Neuronal stem cell (in vitro differentiated cells): ENCODE measurements at places on chromosomes 6 and 20.

DNA sequence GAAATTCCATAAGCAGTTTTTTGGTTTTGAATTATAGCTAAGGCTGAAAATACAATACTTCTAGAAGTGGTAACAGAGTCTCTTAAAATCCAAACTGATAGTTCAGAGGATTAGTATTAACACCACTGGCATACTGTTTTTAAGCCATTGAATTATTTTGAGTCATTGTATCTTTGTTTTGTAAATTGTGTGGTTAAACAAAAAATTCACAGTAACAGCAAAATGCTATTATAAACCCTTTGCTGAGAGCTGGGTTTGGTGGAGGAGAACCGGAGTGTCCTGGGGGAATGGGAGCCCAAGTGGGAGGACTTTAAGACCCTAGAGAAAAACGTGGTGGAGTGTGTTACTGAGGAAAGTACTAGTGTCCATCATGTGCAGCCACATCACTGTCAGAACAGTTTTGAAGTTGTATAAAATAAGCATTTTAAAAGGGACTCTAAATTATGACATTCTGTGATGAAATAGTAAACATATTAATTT lies 125.1 kb downstream of the LRRC1 start:
- DNase-seq = no peak

GRCh38 chr20:62805155-62805710 lies 598 bp downstream of the OGFR start:
- DNase-seq = no peak

DNA sequence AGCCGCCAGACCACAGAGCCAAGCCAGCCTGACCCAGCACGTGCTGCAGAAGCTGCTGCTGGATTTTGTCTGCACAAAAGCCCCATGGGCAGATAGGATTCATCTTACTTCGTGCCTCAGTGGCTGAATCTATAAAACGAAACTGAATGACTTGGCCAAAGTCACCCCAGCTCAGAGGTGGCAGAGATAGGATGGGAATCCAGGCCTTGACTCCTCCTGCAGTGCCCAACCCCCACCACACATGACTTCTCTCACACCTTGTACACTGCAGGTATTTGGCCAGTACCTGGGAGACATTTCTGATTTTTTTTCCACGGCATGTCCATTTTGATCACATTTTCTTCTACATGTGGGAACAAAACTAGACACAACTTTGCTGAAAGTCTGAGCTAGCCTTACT lies 182.1 kb downstream of the ANKRD60 start:
- no peak for DNase-seq

DNA sequence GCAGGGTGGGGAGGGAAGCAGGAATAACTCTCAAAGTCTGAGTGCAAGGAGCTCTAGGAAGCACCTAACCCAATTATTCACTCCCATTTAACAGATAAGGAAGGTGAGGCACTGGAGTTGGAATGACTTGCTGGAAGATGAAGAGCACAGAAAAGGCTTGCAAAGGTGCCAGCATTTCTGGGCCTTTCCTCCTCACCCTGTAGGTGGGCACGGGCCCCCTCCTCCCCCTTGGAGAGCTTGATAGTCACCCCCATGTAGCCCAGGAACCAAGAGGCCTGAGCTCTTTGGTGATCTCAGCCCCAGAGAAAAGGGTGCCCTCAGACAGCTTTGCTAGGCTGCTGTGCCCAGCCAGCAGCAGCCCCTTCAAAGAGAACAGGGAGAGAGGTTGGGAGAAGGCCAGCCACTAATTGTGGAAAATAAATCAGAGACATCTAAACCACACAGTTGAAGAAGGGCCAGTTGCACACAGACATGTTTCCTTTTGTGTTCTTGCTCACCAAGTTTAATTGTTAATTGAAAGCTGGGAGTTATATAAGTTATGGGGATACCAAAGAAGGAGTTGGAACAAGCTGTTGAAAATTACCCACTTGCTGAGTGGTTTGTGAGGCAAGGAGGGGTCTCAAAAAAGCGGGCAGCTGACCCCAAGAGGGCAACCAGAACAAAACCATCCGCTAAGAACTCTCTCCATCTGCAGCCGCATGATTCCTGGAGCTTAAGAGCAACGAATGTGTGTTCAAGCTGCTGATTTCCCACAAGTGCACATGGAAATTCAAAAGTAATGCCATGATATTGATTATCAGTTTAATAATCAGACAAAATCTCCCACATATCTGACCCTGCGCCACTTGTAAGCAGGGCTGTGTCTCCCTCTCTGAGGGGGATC lies 77.0 kb downstream of the MRPL14 start:
- no peak for DNase-seq

- DNase-seq = no peak
Observed at GRCh38 chr6:2516059-2516458, 234.7 kb downstream of the MYLK4 start.

DNA sequence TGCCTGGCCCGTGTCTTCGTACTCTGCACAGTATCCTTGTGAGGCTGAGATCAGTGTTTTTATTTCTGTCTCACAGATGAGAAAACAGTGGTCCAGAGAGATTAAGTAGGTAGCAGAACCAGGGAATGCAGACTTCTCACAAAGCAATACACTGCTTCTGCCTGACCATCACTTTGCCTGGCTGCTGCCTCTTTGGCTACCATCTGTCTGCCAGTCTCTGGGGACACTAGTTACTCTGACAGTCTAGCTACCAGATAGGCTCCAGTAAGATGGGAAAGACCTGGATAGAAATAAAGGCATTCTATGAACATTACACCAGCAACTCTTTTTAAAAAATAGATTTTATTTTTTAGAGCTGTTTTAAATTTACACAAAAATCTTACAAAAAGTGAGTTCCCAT lies 96.9 kb downstream of the PHACTR3 start:
- no peak for DNase-seq

DNA sequence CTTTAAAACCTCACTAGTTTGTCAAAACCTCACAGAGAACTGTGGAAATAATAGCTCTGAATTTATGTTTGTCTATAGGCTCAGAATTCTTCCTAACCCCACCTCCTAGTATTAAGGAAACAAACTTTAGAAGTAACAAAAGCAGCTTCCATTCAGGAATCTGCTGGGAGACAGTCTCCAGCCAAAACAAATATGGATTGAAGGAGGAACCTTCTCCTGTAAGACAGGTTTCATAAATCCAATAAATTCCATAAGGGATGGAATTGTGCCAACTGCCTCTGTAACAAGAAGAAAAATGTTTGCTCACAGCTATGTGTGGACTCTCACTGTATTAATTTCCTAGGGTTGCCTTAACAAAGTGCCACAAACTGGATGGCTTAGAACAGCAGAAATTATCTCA lies 7.5 kb downstream of the SYCP2 start:
- DNase-seq = no peak

GRCh38 chr20:14986656-14987055 lies 649.2 kb upstream of the FLRT3 start:
- DNase-seq = no peak

- no peak for DNase-seq
Observed at GRCh38 chr6:30686009-30686907, at the start of gene PPP1R18. TSS of gene PPP1R18 (minus strand) at chr6:30686645. CDS start at chr6:30686018, 627 bp downstream.

GRCh38 chr6:146957181-146958093 lies 246.8 kb upstream of the STXBP5 start:
- no peak for DNase-seq

DNA sequence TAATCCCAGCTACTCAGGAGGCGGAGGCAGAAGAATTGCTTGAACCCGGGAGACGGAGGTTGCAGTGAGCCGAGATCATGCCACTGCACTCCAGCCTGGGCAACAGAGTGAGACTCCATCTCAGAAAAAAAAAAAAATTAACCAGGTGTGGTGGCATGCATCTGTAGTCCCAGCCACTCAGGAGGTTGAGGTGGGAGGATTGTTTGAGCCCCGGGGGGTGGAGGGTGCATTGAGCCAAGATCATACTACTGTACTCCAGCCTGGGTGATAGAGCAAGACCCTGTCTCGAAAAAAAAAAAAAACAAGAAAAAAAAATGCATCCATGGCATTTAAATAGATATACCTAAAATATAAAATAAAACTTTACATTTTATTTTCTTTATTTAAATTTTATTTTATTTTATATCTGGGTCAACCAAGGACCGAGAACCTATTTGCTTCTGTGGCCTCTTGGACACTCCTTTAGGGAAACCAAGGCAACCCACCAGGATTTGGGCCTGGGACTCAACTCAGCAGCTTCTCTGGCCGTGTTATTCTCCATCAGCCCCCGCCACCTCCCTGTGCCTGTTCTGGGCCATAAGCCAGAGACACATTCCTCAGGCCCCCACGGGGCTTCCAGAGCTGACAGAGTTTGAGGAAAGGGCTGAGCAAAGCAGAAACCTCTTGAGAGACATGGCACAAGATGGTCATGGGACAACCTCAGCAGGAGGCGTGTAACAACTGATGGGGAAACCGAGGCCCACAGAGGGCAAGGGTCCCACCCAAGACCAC lies 6.2 kb downstream of the SNTA1 start:
- no peak for DNase-seq

DNA sequence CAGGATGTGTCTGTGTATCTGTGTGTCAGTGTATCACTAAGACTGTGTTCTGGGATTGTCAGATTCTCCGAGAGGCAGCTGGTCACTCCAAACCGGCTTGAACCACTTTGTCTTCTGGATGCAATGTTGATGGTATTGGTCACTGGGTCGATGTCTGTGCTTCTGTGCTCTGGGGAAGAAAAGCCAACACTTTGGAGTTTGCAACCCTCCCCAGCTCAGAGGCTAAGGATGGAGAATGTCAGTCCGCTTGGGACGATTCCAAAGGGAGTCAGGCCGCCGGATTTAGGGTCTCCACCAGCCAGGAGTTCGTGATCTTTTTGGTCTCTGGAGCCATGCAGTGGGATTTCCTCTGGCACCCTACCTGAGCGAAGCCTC lies 5.2 kb downstream of the MAFB start:
- peak; percentile 9 for DNase-seq

DNA sequence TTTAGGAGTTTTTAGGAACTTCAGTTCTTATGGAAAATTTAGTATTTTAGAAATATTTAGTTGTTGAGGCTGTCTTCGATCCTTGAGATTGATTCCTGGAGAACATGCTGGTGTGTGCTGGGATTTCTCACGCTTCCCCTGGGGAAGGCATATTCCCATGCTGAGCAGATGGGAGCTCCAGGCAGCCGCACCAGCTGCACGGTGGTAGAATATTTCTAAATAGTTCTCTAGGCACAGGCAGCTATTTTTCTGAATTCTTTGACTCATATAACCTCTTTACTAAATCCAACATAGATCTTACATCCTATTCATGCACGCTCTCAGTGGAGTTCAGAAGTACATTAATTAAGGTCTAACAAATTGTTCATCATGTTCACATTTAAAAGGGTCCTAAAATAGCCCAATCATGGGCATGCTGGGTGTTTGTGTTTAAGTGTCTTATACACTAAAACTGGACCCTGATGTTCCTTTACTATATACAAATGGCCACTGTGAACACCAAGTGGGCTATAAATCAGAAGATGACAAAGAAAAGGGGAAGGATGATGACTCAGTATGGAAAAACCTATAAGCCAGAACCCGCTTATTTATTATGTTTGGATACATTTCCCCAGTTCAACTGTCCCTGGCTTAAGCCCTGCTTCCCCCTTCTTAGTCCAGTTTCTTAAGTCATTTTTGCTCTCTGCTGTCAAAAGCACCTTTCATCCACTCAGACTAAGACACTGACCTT lies 138.5 kb downstream of the UST start:
- DNase-seq = no peak

DNA sequence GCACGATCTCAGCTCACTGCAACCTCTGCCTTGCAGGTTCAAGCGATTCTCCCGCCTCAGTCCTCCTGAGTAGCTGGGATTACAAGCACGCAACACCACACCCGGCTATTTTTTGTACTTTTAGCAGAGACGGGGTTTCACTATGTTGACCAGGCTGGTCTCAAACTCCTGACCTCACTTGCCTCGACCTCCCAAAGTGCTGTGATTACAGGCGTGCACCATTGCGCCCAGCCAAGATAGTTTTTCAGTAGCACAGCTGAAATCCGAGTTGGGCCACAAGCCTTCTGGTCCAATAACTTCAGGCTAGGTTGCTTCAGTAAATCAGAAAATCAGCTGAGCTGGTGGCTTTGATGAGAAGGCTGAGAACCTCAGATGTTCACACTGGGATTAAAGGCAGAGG lies 65.7 kb downstream of the TRAM2 start:
- DNase-seq = no peak

DNA sequence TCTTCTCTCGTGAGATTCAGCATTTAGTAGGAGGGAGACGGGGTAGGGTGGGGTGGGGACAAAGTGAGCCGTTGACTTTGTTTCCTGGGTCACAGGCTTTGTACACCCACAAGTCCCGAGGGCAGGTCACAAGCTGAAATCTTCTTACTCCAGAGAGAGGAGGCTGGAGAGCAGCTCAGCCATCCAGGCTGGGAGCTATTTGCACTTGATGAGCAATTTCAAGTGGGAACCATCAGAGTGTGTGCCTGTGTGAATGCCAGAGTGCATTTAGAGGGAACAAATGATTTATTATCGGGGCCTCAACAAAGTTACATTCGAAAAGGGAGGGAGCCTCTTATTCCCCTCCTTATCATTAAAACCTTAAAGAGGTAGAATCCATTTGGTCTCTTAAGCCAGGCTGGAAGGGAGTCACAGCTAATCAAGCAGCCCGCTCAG lies 155.7 kb upstream of the JARID2 start:
- no peak for DNase-seq

GRCh38 chr6:106159531-106159940 lies 73.4 kb downstream of the PRDM1 start:
- no peak for DNase-seq

- no peak for DNase-seq
Observed at GRCh38 chr6:25675167-25675566, 23.2 kb downstream of the SCGN start.

DNA sequence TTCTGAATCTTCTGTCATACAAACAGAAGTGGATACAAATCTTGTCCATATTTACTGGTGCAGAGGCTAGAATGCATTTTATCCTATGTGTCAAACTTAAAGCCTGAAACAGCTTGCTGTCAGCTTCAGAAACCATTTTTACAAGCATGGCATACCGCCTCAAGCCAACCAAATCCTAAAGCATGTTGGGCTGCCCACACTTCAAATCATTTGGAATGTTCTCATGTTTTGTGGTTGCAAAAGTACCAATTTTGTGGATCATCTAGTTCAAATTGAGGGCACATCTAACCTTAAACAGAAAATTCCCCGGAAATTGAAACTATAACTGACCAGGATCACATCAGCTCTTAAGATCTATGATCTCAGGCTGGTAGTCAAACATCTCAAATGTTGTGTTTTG lies 3.2 kb downstream of the GPR63 start:
- no peak for DNase-seq

DNA sequence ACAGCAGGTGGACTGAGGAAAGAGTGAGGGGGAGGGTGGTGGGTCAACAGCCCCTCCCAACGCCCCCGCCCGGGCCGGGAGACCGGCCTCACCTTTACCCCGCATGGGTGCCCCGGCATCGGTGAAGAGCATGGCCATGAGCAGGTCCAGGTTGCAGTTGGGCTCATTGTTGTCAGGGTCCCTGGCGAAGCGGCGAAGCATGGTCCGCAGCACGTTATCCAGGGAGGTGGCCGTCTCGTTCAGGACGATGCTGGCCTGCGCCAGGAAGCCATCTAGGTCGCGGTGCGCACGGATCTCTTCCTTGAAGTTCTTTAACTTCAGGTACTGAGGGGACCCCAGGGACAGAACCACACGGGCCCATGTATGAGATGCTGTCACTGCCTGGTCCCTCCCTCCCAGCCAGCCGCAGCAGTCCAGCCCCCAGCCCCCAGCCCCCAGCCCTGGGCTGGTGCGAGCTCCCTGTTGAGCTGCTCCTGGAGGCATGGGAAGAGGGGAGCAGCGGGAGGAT lies 4.9 kb downstream of the SLC4A11 start:
- DNase-seq = no peak
